ENCODE measurements at places on chromosomes 13 and 19.

DNA sequence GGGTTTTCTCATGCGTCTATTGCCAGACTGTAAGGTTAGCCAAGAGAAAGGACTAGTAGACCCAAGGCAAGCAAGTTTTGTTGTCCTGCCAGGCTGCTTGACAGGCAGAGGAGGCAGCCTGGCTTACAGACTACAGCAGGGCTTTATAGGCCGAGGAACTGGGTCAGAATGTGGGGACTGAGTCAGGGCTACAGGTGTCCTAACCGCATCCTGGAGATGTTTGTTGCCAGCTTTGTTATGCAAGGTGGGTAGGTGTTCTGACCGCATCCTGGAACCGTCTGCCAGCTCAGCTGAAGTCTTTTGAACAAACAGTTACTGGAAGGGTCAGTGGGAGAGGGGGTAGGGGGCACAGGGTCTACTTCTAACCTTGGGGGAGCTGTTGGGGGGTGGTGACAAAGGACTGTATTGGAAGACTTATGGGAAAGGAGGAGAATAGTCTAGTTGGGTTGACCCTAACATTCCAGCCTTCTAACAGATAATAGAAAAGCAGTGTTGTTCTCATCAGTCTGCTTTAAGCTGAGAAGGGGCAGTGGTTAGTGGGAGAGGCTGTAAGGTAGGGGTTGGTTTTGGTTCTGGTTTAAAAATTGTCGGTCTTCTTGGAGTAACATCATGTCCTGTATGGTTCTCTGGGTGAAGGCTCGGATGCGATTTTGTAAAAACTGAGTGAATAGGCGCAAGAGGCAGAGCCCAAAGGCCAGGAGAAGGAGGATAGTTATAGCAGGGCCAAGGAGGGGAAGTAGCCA, 913.8 kb upstream of the SLITRK5 start:
- DNase-seq, result peak; percentile 7

DNA sequence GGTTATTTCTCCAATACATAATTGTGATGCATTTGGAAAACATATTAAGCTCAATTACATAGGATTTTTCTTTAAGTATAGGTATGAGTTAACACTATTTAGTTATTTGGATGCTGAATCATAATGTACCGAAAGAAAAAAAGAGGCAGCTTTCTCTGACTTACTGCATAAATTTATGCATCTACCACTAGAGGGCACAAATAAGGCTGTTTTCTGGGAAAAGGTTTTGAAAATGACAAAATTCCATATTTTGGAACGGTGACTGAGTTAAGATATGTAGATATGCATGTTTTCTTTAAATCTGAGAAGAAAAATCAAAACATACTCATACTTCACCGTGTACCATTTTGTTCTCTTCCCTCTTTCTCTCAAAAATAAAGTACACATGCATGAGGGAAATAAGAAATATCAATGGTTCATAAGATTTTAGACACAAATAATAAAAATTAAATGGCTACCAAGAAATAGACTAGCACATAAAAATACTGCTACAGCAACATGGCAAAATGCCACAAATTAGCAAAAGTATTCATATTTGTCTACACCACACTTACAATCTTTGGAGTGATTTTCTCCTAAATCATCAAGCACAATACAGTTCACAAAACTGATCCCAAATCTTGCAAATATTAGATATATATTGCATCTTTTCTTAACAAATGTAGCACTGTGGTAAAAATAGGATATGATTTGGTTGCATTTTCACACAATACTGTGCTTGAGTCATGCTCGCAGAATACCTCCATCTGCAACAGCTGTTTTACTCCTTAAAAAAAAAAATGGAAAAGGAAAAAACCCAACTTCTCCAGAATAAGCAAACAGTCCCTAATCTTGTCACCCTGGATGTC, 260.0 kb downstream of the FGF14 start:
- peak; percentile 2 for DNase-seq

DNA sequence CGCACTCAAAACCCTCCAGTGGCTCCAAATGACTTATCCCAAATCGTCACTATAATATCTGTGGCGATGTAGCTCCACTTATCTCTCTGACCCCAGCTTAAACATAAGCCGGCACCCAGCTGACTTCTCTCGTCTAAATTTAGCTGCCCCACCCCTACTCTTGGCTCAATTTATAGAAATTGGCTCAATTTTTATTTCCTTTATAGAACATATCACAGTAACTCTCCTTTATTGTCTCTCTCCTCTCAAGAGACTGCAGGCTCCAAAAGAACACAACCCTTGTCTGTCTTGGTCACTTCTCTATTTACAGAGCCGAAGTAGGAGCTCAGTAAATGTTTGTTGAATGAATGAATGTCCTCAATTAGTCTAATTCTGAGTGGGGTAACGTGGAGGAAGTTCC, 805 bp downstream of the ZNF784 start:
- no peak for DNase-seq

GRCh38 chr19:55681131-55682092, 6.4 kb downstream of the EPN1 start:
- no peak for DNase-seq

DNA sequence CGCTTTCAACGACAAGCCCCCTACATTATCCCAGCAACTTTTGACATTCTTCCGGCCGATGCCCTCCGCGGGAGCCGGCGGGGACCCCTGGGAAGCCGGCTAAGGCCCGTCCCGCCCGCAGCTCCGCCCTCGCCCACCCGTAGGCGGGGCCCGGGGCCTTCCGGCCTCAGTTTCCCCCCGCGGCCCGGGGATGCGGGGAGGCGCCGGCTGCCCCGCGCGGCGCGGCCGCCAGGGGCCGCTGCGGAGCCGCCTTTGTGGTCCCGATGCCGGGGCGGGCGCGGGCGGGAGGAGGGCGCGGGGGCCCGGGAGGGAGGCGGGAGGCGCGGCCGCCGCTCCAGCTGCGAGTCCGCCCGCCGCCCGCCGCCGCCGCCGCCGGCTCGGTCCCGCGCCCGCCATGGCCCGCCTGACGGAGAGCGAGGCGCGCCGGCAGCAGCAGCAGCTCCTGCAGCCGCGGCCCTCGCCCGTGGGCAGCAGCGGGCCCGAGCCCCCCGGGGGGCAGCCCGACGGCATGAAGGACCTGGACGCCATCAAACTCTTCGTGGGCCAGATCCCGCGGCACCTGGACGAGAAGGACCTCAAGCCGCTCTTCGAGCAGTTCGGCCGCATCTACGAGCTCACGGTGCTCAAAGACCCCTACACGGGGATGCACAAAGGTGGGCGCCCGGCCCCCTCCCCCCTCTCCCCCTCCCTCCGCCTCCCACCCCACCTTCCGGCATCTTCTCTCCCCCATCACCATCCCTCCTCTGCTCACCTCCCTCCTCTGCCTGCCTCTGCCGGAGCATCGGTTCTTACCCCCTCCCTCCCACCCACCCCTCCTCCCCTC, at the start of gene CELF5:
CELF5 (plus strand) TSS at position 316 of the 823 bp plus-strand sequence; CDS start at position 395, 79 bp downstream.
- DNase-seq, result peak; percentile 67

GRCh38 chr19:10135551-10136334, 16.0 kb upstream of the EIF3G start:
- no peak for DNase-seq

DNA sequence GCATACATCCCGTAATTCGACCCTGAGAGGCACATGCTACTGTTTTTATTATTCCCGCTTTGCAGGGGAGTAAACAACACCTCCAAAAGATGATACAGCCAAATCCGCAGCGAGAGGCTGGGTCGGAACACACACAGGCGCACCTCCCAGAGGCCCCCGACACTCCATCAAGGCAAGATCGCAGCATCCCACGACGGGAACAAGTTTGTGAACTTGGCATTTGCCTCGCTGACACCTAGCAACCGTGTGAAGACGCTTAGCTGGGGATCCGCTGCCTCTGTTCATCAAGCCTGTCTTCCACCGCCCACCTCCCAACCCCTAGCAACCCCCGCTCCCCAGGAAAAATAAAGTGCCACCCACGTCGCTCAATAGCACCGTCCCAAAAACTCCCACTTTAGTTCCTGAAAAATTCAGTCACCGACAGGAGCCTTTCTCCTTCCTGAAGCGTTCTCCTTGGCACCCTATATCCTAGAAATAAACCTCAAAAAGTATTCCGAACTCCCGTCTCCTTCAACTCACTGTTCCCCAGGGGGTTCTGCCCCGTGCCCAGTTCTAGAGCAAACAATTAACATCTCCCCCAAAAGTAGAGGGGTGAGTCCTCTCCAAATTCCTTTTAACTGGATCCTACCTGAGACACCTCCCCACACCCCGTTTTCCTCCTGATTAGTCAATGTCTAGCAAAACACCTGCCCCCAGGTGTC, 1.7 kb downstream of the GNG7 start:
- no peak for DNase-seq

DNA sequence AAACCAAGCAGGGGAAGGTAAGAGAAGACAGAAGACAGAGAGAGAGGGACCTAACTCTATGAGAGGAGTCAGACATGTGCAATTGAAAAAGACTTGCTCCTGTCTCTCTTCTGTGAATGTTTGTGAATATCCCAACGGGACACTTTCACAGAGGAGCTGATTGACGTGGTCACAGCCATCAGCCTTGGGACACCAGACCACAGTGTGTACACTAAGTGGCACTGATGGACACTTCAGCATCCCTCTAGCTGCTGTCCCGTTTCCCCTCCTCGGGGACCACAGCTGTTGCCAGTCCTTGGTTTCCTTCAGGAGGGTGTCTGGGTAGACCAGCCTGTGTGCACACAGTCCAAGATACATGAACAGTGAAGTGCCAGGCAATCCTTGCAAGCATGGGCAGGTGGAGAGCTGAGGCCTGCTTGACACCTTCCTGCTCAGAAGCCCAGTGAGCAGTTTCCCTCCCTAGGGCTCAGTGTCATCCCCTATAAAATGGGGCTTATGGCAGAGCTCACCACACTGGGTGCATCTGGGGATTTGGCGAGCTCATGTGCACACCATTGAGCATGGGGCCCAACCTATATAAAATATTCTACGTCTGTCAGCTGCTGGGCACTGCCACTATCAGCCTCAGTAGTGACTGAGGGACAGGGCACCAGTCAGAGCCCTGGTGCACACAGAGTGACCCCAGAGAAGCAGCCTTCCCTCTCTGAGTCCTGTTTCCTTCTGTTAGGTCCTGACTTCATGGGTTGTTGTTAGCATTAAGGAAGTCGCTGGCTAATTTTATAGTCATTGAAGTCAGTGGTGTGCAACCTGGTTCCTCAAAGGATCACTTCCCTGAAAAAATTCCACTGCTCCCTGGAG, 4.3 kb upstream of the USF2 start:
- no peak for DNase-seq

GRCh38 chr13:99055281-99055680, 77.4 kb upstream of the DOCK9 start:
- DNase-seq, result no peak

DNA sequence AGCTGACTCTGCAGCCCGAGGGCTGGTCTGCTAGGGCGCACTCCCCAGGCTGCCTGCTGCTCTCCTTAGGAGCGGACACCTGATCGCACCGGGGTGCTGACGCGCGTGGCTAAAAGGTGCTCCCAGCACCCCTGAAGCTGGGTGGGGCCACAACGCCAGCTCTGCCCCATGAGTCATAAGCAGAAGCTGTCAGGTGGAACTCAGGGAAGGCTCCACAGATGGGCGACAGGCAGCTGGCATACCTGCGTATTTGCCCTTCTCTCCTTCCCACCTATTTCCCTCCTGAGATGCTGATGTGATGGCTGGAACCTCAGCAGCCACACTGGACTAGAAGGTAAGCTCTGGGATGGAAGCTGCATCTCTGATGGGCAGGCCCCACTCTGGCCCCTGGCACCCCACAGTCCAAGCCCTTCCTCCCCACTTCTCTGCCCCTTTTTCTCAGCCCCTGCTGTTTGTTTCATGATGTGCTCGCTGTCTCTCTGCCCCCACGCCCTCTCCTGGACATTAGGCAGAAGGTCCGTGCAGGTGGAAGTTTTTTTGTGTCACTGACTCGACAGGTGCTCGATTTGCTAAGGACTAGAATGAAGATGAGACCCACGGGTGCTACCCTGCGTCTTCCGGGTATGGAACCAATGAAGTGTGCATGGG, 30.3 kb upstream of the CACTIN start:
- no peak for DNase-seq
